ENCODE measurements at places on chromosomes 11 and 22.

DNA sequence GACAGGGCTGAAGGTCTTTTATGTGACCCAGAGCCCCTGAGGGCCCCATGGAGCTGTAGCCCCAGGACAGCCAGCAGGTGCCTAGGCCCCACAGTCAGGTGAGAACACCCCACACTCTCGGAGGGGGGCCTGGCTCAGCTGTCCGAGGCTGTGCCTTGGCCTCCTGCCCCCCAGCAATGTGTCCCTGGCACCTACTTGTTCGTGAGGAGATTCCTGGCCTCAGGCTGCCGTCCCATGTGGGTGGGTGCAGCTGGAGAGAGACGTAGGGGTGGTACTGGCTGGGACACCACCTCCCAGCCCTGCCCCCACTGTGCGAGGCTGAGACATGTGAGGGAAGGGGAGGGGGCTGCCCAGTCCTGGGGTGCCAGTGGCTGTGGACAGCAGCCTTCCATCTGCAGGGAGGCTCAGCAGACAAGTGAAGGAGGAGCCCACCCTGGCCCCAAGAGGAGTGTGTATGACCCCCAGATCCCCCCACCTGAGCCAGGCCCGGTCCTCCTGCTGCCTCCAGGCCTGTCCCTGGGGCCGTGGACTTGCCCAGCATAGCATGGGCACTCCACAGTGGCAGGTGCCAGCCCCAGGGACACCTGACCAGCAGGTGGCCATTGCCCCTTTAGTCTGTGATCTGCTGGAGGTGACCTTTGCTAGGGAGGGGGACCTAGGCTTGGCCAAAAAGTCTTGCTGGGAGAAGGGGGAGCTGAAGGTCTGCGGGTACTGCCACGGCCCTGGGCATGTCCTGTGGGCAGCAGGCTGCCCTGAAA lies 17.0 kb downstream of the IL17REL start:
- no peak for DNase-seq

DNA sequence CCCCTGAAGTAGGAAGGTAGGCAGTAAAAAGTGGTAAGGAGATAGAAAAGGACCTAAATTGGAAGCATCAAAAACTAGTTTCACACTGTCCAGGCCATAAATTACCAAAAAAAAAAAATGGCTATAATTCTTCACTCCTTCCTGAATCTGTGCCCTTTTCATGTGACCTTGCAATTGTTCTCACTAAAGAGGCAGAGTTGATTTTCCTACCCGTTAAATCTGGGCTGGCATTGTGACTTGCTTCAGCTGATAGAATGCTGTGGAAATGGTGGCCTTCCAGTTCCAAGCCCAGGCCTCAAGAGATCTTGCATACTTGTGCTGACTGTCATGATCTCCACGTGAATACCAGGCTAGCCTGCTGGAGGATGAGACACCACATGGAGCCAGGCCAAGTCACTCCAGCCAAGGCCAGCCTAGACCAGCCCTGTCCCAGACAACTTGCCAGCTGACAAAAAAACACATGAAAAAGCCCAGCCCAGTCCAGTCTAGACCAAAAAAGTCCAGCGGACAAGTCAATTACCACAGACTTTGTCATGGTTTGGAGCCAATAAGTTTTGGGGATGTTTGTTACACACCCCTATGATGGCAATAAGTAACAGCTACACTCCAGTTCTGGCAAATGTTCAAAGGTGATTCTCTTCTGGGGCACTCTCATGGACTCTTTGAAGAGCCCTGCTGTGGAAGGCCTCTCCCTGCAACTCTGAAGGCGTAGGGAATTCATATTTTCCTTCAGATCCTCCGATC lies 51.4 kb upstream of the NUP50 start:
- no peak for DNase-seq

DNA sequence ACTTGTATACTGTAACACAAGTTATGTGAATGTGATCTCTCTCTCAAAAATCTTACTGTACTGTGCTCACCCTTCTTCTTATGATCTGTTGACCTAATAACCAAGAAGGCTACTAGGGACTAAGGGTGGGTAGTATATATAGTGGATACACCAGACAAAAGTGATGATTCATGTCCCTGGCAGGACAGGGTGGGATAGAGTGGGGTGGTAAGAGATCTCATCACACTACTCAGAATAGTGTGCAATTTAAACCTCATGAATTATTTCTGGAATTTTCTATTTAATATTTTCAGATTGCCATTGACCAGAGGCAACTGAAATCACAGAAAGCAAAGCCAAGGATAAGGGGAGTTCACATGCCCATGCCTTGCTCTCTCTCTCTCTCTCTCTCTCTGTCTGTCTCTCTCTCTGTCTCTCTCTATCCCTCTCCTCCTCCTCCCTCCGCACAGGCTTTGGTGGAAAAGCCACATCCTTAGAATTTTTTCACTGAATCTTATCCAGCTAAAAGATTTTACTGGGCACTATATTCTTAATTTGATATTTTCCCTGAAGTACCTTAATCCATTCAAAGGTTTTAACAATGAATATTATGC lies 12.0 kb upstream of the STK33 start:
- DNase-seq = no peak

GRCh38 chr11:17720796-17721171 lies 1.4 kb downstream of the MYOD1 start:
- no peak for DNase-seq

- no peak for DNase-seq
These were observed 615.9 kb upstream of the FAT3 start for GRCh38 chr11:91608677-91609076.

DNA sequence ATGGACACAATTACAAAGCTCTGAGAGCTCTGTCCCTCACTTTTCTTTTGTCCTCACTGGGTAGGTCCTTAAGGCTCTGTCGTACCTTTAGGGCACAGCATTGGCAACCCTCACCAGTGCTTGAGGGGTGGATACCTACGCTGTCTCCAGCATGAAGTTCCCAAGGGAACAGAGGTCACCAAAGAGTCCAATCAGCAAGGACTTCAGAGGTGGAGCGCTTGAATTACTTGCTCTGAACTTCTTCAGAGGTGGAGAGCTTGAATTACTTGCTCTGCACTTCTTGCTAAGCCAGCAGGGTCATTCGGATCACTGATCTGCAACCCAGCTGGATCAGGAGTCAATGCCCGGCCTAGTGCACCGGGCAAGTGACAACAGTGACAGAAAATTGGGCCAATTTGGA lies 35.1 kb downstream of the RRP7A start:
- DNase-seq = no peak

DNA sequence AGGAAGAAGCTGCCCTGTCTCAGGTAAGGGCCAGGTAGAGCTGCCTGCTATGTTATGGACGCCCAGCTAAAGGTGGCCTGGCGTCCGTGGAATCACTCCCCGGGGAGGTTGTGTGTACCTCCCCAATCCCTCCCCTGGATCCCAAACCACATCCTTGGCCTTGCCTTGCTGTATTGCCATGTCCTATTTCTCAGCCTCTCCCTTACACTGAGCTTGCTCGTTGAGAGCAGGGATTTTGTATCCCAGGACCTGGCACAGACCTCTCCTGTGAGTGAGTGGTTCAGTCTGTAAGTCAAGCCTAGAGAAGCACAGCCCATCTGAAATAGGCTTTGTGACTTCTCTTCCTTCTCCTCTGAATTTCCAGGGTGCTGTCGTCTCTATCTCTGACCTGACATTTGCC lies 53.9 kb downstream of the TRAF6 start:
- DNase-seq = no peak

GRCh38 chr11:7668911-7669310 lies 4.4 kb downstream of the CYB5R2 start:
- DNase-seq = no peak

DNA sequence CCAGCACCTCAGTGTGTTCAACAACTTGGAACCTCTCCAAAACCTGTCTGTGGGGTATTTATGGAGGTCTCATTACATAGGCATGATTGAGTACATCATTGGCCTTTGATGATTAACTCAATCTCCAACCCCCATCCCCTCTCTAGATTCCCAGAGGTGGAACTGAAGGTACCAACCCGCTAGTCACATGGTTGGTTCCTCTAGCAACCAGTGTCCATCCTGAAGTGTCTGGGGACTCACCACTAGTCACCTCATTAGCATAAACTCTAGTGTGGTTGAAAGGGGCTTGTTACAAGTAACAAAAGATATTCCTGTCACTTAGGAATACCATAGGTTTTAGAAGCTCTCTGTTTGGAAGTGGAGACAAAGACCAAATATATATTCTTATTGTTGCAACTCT lies 40.3 kb downstream of the SIK2 start:
- no peak for DNase-seq

- DNase-seq = no peak
These were observed 2025.0 kb downstream of the LRRC4C start for GRCh38 chr11:39434466-39434865.

DNA sequence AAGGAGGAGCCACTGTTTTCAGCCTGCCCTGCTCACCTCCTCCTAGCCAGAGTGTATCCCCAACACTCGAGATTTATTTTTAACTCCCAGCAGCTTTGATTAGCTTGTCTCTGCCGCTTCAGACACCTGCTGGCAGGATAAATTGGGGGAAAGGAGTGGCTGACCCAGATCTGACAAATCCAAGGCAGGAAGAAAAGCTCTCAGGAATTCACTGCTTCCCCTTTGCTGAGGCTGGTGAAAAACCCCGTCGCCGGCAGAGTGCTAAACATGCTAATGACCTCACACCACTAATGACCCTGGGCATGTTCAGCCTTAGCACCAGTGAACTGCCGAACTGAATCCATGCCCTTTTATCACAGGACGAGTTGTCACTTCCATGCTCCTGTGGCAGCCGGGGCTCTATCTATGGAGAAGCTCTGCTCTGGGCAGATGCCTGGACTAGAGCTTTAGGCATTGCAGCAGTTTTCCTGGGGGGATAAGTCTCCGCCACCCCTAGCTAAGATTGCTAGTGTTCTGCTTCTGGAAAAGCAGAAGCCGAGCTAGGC lies 52.2 kb downstream of the FEZ1 start:
- no peak for DNase-seq

GRCh38 chr22:22843848-22844247 lies 43.8 kb upstream of the IGLL5 start:
- DNase-seq = no peak

DNA sequence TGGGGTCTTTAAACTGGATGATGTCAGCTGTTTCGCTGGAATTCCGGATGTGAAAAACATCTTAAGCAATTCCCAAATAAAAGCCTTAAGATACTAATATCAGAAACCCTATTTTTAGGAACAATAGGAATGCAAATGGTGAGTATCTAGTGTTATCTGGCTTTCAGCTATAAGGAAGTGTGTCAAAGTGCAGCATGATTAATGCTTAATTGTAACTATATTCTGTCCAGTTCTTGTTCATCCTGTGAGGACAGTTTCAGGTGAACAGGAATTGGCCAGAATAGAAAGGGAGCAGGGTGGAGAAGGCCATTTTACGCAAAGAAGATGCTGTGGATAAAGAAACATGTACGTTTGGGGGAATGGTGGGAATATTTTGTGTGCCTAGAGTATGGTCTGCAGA lies 108.2 kb downstream of the RASSF10 start:
- no peak for DNase-seq

DNA sequence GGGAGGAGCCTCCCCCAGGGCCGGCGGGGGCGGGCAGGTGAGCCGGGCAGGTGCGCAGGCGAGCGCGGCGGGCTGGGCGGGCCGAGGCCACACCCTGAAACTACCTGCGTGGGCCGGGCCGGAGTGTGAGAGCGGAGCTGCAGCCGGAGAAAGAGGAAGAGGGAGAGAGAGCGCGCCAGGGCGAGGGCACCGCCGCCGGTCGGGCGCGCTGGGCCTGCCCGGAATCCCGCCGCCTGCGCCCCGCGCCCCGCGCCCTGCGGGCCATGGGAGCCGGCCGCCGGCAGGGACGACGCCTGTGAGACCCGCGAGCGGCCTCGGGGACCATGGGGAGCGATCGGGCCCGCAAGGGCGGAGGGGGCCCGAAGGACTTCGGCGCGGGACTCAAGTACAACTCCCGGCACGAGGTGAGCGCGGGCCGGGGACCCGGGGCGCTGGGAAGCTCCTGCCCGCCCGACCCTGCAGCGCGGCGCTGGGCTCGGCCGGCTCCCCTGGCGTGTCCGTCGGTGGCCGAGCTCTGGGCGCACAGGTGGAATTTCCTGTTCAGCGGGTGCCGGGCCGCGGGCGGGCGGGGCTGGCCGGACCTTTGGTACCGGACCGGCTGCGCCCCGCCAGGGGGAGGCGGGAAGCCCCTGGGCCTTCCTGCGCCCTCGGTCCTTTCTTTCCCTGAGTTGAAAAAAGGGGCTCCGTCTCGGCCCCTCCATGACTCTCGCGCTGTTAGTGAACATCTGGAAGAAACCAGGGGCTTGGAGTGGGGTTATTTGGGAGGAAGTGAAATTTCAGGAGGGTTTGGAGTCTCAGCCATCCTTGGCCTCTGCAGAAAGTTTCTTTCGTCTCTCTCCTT lies at the start of gene ST14:
TSS of gene ST14 (plus strand) at position 126 of the 841 bp plus-strand sequence. CDS start at position 324, 198 bp downstream.
- DNase-seq = no peak

GRCh38 chr11:27085111-27085510 lies 44.5 kb downstream of the BBOX1 start:
- no peak for DNase-seq

- DNase-seq = no peak
These were observed 717.0 kb upstream of the CCDC90B start for GRCh38 chr11:84003181-84003580.

- no peak for DNase-seq
These were observed 46.5 kb upstream of the ADA2 start for GRCh38 chr22:17265649-17266248.
